ENCODE measurements at places on chromosomes 11 and 22.

DNA sequence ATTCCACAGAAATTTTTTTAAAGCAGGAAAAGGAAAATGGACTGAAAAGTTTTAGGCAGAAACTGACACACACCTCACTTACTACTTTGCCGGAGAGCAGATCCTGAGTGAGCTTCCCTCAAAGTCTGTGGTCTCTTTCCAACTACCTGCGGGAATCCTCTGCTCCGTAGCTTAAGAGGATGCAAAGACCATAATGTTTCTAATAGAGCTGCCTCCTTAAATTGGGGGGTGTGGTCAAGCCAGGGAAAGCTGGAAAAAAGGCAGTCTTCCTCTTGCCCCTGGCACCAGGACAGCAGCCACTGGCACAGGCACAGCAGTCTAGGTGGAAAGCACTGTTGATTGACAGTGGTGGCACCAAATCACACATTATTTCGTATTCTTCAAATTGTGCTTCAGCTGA lies at the start of gene ETS1:
ETS1 (minus strand) TSS at position 144 of the 400 bp plus-strand sequence. CDS start 14,428 bp downstream, outside the sequence.
- no peak for DNase-seq

DNA sequence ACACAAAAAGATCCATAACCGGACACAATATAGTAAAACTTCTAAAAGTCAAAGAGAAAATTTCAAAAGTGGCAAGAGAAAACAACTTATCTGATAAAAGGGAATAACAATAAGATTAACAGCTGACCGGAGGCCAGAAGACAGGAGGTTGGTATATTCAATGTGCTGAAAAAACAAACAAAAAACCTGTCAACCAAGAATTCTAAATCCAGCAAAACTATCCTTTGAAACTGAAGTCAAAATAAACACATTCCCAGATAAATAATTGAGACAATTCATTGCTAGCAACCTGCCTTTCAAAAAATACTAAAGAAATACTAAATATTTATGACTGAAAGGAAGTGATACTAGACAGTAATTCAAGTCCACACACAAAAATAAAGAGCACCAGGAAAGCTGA lies 101.3 kb downstream of the RELT start:
- DNase-seq, result no peak

DNA sequence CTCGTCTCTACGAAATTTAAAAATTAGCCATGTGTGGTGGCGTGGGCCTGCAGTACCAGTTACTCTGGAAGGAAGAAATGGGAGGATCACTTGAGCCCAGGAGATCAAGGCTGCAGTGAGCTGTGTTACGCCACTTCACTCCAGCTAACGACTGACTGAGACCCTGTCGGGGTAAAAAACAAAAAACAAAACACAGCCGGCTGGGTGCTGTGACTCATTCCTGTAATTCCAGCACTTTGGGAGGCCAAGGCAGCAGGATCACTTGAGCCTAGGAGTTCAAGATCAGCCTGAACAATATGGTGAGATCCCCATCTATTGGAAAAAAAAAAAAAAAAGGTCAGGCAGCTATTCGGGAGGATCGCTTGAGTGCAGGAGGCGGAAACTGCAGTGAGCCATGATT lies 2.4 kb downstream of the PAFAH1B2 start:
- no peak for DNase-seq

GRCh38 chr22:27512283-27512761 lies 289.2 kb downstream of the MN1 start:
- DNase-seq, result no peak

GRCh38 chr22:46609175-46609690 lies 11.0 kb upstream of the GRAMD4 start:
- DNase-seq, result no peak

GRCh38 chr11:29485641-29486040 lies 531.2 kb downstream of the KCNA4 start:
- no peak for DNase-seq

- DNase-seq, result no peak
These were observed 146.0 kb downstream of the BBOX1 start for GRCh38 chr11:27186580-27186979.

DNA sequence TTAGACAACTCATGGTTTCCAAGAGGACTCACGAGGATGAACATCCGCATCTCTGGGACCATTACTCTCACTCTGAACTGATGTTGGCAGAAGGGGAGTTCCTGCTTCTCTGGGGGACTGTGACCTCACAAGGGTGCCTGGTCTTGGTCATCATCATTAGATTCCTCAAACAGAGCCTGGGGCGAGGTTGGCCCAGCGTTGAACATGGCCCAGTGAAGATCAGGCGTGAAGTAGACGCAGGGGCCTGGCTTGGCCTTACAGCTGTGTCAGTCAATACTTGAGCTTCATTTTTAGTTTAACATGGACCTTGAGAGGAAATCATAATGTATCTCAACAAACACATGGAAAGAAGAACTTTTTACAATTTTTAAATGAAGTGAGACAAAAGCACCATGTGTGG lies 617.1 kb downstream of the BRD1 start:
- DNase-seq, result peak; percentile 30

GRCh38 chr11:116072601-116073410 lies 568.6 kb upstream of the CADM1 start:
- DNase-seq, result no peak

DNA sequence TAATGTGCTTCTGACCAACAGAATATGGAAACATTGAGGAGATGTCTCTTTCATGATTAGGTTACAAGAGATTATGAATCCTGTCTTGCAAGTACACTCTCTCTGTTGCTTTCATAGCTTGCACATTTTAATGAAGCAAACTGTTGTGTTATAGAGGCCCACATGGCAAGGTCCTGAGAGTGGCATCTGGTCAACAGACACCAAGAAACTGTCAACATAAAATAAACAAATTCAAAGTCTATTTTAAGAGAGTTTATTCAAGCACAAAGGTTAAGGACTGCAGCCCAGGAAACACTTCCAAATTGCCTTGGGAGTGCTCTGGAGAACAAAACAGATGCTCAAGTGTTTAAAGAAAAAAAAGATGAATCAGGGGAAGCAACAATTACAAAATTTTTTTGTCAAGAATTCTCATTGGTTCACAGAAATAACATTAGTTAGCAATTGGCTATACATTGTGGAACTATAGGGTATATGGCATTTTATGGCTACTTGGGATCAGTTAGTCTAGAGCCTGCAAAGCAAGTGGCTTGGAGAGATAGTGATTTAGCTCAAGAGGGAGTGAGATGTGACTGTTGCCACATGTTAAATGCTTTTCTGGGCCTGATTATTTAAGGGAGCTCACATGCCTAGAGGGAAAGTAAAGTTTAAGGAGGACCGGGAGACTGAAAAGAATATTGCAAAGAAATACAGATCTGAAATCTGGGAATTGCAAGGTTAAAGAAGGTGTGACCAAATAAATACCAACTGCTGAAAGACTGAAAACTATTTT lies 54.6 kb downstream of the CTSC start:
- no peak for DNase-seq

DNA sequence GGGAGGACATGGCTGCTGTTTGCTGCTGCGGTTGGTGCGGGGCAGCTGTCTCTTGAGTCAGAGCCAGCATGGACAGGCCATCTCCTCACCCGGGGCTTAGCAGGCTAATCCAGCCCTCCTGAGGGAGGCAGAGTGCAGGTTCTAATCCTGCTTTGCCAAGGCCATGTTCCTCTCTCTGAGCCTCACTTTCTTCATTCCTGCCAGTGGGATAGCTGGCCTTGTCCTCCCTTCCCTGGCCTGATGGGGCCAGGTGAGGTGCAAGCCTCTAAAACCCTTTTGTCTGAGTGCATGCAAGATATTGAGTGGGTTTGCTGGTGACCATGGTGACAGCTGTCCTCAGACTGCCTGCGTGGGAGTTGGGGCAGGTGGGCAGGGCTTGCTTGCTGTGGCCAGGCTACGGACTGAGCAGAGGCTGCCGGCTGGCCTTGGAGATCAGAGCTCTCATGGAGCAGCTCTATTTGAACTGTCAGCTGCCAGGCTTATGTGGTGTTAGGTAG lies 3.6 kb downstream of the USP35 start:
- no peak for DNase-seq

DNA sequence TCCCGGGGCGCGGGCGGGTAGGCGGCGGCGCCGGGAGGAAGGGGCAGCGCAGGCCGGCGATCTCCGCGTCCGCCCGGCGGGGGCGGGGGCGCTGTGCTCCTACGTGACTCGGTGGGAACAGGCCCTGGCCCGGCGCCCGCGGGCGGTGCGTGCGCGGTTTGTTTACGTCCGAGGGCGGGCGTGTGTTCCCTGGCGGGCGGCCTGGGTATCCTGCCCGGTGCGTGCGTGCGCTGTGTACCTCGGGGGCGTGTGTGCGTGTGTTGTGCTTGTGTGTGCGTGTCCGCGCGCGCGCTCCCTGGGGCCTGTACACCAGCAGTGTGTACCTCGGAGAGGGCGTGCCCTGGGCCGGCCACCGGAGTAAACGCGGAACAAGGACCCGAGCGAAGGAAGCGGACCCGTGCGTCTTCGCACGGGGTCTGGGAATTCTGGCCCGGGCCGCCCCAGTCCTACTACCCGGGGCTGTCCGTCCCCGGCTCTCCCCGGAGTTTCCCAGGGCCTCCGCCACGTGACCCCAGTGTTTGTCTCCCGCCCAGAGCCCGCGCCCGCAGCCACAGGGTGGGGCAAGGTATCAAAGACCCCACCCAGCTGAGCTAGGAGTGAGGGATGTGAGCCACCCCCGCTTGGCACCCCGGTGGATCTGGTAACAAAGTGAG lies 769 bp downstream of the MAFF start:
- DNase-seq, result peak; percentile 79

- no peak for DNase-seq
These were observed 76.5 kb downstream of the TMPRSS5 start for GRCh38 chr11:113629562-113629961.

- DNase-seq, result no peak
These were observed 11.4 kb upstream of the MICAL3 start for GRCh38 chr22:18035751-18036150.

GRCh38 chr11:16011396-16011795 lies 344.9 kb downstream of the SOX6 start:
- DNase-seq, result no peak

DNA sequence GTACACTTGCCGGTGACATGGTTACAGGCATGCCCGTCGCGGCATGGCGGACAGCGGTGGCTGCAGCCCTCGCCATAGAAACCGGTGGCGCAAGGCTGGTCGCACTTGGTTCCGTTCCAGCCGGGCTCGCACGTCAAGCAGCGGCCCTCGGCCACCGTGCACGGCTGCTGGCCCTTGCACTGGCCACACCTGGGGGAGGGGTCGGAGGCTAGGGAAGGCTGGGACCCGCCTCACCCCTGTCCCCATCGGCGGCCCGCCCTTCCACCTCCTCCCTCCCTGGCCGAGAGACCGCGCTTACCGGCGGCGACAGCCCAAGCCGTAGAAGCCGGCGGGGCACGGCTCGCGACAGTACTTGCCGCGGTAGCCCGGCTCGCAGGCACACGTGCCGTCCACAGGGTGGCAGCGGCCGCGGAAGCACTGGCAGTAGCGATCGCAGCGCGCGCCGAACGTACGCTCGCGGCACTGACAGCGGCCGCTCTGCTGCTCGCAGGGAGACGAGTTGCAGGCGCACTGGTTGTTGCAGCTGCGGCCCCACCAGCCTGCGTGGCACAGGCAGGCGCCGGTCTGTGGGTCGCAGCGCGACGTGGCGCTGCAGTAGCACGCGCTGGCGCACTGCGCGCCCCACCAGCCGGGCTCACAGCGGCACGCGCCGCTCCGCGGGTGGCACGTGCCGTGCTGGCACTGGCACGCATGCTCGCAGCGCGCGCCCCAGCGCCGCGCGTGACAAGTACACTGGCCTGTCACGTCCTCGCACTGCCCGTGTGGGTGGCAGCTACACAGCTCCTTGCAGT lies 6.7 kb downstream of the SCARF2 start:
- no peak for DNase-seq

- no peak for DNase-seq
These were observed 1.2 kb upstream of the CCDC86 start for GRCh38 chr11:60840470-60841430.

DNA sequence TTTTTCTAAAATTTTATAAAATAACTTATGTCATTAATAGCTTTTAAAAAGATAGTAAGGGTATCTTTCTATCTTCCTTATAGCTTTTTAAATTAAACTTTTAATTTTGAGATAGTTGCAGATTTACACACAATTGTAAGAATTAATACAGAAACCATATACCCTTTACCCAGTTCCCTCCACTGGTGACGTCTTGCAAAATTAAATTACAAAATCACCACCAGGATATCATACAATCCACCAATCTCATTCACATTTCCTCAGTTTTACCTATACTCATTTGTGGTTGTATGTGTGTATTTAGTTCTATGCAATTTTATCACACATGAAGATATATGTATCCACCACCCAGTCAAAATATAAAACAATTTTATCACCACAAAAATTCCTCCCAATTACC lies 10.0 kb downstream of the SBF2 start:
- DNase-seq, result no peak

GRCh38 chr22:41048791-41049717 lies 43.3 kb upstream of the EP300 start:
- no peak for DNase-seq

DNA sequence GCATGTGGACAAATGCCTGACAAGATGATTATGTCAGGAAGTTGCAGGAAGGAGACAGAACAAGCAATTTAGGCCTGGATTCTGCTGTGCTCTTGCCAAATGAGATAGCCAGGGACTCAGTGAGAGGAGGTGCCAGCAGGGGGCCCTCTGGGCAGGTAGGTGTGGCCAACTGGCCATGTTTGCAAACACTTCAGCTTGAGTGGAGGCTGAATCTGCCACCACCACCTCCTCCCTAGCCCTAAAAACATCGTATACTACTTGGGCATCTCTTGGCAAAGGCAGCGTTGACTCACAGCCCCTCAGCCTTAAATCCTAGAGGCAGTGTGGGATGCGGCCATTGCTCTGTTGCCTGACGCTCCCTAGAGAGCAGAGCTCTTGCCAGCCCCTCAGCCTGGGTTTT lies 95.1 kb upstream of the PLET1 start:
- no peak for DNase-seq

DNA sequence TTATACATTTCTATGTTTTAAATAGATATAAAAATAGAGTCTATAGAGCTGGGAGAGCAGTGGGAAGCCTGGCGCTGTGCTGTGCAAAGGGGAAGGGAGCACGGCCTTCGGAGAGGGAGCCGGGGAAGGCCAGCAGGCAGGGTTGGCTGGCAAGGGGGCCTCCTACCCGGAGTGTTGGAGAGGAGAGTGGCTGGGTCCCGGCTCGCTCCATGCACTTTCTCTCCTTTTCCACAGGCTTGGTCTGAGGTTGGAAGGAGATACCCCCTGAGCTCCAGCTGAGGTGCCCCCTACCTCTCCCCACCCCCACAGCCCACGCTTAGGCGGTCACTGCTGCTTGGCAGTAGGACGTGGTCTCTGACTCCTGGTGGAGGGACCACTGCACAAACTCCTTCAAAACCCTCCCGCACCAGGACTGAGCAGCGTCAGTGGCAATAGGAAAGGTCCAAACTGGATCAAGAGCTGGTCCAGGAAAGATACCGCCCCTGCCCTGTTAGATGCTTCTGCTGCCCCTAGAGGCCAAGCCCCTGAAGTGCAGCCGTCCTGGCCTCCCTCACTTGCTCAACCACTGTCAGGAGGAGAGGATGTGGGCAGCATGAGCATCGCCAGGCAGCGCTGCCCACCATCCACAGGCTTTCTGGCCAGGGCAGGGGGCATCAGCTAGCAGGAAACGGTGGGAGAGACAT lies 52.9 kb downstream of the SYT13 start:
- peak; percentile 78 for DNase-seq

GRCh38 chr11:69625476-69625875 lies 15.5 kb upstream of the CCND1 start:
- DNase-seq, result no peak
